ENCODE measurements at places on chromosomes 4 and X. TPM values are rescaled to one million over a fixed set of nuclear protein-coding genes. Genes with fewer than 3 reads are reported as not detected.

ALPK1 gene
- total RNA-seq: 5.1 TPM

- no peak for DNase-seq
These were observed 140.9 kb upstream of the ATP6AP2 start for GRCh38 chrX:40439625-40440532.

- DNase-seq: no peak
These were observed 130.8 kb upstream of the SFRP2 start for GRCh38 chr4:153919667-153920066.

ETDA gene
- not detected for total RNA-seq

ANOS1 gene
- total RNA-seq: 14.6 TPM

DNA sequence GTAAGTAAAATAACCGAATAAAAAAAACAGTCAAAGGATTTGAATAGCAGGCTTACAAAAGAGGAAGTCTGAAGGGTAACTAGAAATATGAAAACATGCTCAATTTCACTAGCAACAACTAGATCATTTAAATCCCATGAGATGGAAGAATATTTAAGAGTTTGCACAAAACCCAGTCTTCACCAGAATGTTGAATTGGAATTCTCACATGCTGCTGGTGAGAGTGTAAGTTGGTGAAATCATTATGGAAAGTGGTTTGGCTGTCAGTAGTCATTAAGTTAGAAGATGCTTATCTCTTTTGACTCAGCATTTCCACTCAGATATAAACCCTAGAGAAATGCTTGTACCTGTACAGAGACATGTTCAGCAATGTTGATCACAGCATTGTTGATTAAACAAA, 110.1 kb downstream of the PGRMC2 start:
- DNase-seq: no peak

DNA sequence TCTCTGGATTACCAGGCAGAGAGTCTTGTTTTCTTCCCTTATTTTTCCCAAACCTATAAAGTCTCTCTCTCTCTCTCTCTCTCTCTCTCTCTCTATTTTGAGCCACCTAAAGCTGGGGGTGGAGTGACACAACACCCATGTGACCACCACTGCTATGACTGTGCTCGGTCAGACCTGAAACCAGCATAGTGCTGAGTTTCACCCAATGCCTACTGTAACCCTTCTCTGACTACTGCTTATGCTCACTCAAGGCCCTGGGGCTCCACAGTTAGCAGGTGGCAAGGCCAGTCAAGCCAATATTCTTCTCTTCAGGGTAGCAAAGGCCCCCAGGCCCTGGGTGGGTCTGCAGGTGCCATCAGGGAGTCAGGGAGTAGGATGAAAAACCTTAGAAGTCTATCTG, 114.7 kb upstream of the ARMCX2 start:
- no peak for DNase-seq

USP17L20 gene
- total RNA-seq: not detected

DNA sequence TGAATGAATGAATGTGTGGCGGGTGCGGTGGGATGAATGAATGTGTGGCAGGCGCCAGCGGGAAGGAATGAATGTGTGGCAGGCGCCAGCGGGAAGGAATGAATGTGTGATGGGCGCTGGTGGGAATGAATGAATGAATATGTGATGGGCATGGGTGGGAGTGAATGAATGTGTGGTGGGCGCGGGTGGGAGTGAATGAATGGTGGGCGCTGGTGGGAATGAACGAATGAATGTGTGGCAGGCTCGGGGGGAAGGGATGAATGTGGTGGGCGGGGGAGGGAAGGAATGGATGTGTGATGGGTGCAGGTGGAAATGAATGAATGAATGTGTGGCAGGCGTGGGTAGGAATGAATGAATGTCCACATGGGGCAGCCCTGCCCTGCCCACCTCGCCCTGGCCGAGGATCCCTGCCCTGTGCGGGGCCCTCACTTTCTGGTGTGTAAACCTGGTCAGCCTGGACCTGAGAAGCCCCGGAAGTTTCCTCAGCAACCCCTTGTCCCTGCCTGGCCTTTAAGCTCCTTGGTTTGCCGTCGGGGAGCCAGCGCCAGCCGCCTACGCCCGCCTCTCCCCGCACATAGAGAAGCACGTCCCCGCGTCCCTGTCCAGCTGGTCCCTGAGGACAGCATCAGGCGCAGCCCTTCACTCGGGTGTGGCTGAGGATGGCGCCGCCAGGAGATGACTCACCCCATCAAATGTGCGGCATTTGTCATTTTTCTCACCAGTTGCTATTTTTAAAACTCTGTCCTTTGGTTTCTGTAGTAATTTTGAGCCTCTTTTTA, 112.8 kb upstream of the LRPAP1 start:
- peak; percentile 53 for DNase-seq

FGF2 gene
- 16.7 TPM for total RNA-seq

PRRG3 gene
- total RNA-seq: 0.37 TPM

DNA sequence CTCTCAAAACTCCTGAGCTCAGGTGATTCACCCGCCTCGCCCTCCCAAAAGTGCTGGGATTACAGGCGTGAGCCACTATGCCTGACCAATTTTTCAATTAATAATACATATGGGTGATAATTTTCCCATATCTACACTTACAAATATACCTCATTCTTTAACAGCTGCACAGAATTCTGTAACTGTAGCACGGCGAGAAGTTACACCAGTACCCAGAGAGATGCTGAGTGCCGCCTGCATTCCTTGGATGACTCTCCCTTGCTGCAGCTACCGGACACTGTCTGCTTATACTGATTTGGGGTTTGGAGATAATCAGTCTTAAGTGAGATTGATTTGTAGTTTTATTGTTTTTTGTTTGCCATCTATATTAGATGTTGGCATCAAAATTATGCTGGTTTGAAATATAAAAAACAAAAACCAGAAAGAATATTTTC, 5.8 kb downstream of the TIFA start:
- no peak for DNase-seq

LRCH2 gene
- 3.1 TPM for total RNA-seq

DNA sequence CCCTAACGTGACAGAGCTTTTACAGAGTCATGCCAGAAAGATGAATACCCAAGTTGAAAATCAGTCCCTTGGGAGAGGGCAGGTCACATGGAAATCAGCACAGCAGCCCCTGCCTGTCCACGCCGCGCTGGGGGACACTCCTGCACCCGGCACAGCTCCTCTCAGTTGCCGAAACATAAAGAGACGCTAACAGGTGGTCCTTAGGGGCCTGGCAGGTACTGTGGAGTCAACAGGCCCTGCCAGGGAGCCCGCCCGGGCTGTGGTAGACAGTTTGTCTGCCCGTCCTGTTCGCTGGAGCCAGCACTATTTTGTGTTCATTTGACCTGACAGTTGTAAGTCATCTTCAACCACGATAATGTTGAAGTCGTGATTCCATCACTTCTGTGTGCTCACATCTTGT, 30.5 kb downstream of the NELFA start:
- DNase-seq: no peak

GRCh38 chrX:31269914-31270313, 198.1 kb upstream of the FTHL17 start:
- no peak for DNase-seq

ENPEP gene
- total RNA-seq: not detected

- DNase-seq: peak; percentile 75
These were observed 29.6 kb downstream of the AREG start for GRCh38 chr4:74474345-74475090.

MTHFD2L gene
- total RNA-seq: 15.2 TPM

- no peak for DNase-seq
These were observed 47.8 kb downstream of the APELA start for GRCh38 chr4:164924670-164925238.

NXF2 gene
- 0.76 TPM for total RNA-seq

DNA sequence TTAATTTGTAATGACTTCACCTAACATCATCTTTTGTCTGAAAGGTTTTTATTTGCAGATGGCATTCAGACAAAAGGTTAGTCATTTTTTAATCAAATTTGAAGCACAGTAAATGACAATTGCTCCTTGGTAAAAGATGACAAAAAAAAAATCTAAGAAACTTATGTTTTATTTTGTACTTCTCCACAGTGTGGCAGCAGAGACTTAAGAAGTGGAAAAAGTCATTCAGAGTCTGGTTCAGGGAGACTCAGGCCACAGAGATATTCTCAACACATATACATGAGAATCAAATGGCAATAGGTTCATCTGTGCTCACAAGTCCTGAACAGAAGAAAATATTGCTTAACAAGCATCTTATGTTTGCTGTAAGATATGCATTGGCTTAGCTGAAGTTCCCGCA, 436.2 kb downstream of the KCNIP4 start:
- DNase-seq: peak; percentile 42

GRCh38 chr4:123415977-123416376, 19.4 kb downstream of the SPRY1 start:
- DNase-seq: no peak

PRDM8 gene
- total RNA-seq: 15.0 TPM

DNA sequence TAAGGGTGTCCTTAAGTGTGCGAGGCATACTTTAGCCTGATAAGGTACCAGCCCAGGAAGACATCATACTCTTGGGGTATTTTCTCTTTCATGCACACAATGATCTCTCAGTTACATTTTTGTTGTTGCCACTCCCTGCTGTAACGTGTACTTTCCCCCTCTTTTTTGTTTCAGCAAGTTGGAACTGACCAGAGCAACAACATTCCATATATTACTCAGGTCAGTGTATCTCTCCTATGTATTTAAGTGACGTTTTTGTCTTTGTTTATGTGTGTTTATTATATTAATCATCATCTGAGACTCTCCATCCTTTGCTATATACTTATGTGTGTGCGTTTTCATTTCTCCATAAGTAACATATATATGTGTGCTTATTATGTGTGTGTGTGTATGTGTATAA, 71.3 kb upstream of the VBP1 start:
- DNase-seq: no peak

HSFX4 gene
- total RNA-seq: not detected

DNA sequence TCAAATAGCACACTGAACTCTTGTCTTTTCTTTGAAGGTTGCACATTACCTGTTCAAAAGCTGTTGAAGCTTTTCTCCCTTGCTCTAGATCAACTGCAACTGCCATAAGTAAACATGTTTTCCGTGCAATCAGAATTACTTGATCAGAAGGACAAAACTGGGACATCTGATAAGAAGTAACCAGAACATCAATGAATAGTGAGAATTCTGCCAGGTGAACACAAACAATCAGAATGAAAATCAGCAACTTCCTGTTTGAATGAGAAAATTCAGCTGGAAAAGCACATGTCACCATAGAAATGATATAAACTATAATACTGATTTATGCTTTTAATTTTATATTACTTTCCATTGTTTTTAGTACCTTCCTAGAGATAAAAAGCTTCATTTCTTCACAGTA, 160.7 kb downstream of the DLG3 start:
- DNase-seq: no peak

- no peak for DNase-seq
These were observed 82.7 kb upstream of the FGF13 start for GRCh38 chrX:138794246-138794645.

GAGE12E gene
- not detected for total RNA-seq

DNA sequence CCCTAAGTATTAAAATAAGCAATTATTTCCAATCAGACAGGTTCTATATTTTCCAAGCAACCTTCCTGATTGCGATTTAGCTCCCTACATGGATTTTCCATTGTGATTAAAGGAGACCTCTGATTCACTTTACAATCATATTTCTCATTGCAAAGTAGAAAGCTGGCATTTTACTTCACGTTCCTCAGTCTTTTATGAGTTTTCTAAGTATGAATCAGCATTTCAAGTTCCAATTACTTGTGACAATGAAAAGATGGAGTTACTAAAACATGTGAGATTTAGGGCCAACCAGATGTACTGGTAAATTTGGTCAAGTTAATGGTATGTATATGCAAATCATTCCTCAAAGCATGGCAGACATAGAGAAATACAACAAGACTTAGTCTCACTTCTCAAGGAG, 206.2 kb downstream of the KCNIP4 start:
- DNase-seq: no peak

DNA sequence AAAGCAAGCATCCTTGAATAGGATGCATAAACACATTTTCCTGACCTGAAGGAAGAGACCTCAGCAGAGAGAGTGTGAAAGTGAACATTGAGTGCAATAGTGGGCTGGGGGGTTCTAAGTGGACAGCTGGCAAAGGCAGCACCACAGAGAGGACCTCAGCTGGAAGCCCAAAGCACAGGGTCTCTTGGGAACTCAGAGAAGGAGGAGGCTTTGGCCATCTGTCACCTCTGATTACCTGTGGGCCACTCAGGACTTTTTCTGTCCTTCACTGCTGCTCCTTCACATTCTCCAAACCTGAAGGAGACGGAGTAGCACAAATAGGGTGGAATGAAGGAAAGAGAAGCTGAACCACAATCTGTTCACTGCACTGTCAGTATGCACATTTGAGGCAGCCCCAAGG, 37.9 kb upstream of the FAT4 start:
- DNase-seq: no peak

EDNRA gene
- 15.0 TPM for total RNA-seq

DNA sequence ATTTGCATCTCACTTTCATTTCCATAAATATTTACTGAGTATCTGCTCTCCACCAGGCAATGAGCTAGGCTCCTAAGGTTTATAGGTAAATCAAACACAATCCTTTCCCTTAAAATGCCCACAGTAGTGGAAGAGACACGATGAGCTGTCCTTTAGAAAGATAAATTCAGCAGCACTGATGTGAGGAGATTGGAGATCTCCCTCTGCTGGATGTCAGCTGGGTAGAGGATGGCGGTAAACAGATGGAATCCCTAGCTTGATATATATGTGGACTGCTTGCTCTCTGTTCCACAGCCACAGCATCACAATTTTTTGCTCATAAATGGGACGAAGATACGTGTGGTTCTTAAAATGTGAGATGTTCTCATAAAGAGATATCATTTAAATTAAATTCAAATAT, 216.4 kb upstream of the RASGEF1B start:
- DNase-seq: no peak

MAGEE2 gene
- total RNA-seq: not detected

DNA sequence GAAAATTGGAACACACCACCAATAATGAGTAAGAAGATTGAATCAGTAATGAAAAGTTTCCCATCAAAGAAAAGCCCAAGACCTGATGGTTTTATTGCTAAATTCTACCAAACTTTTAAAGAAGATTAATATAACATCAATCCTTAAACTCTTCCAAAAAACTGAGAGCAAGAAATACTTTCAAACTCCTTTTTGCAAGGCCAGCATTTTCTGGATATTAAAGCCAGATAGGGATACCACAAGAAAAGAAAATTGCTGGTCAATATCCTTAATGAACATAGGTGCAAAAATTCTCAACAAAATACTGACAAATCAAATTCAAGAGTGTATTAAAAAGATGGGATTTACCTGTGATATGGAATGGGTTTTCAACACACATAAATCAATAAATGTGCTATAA, 484.6 kb downstream of the ANKRD50 start:
- DNase-seq: no peak

GRCh38 chr4:6681191-6681590, 12.5 kb upstream of the S100P start:
- DNase-seq: no peak

GRCh38 chrX:63513825-63514568, 162.9 kb upstream of the SPIN4 start:
- DNase-seq: no peak
